Caco-2 (cell line): ENCODE measurements at places on chromosomes 1 and 21. TPM values are rescaled to one million over a fixed set of nuclear protein-coding genes. Genes with fewer than 3 reads are reported as not detected.

The TMOD4 gene
- total RNA-seq: 0.84 and 1.3 TPM in 2 replicates

The SLC45A1 gene
- total RNA-seq: 0.41 and 0.44 TPM in 2 replicates

The NCDN gene
- 12.8 and 14.1 TPM in 2 replicates for total RNA-seq

The PCAT6 gene
- total RNA-seq: 1.4 TPM in 1 of 2 replicates, not detected in the other

The VAV3 gene
- 0.57 and 0.93 TPM in 2 replicates for total RNA-seq

The TDRD5 gene
- total RNA-seq: 0.52 and 0.72 TPM in 2 replicates

The KCNE2 gene
- total RNA-seq: not detected in 2 replicates

GRCh38 chr1:6652986-6653385, 28.3 kb downstream of the THAP3 start:
- no peak for DNase-seq
- H3K27ac ChIP-seq: no peak overlapping the region
- no peaks in the 10 kb centered on the region for H3K27me3 ChIP-seq
- H3K36me3 ChIP-seq: peaks cover 1% of the 10 kb centered on the region; the same call in 1 of the 2 replicates
- H3K4me1 ChIP-seq: no peaks in the 10 kb centered on the region

DNA sequence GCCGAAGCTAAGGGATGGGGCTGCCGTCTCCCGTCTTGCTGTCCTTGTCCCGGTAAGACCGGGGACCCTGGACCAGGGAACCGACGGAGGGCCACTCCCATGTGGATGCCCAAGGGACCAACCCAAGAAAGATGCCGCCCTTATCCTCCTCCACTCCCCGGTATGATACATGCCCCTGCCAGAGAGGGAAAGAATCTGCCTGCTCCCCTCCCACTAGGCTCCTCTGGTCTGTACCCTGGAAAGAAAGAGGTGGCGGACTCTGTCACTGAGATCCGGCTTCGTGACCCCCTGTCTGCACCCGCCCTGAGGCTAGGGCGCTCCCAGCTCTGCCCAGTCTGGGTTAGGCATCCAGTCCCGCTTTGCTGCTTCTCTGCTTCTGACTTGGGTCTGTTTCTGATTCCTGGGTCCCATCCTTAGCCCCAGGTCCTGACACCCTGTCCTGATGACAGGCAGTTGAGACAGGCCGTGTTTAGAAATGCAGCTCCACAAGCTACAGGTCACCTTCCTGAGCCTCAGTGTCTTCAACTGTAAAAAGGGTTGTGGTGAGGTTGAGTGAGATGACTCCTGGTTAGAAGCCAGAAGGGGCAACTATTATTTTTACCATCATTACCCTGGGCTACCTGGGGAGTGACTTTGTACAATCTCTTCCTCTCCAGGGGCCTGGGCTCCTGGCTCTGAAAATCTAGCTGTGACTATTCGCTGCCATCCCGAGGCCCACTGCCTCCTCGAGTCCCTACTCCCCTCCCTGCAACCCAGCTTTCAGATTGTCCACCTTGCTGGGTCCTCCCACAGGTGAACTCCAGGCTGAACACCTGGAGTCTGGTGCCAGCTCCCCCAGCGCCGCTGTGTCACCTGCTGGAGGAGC, 3.7 kb downstream of the MATN1 start:
- H3K4me3 ChIP-seq: peak overlapping the region; percentile 75
- no peaks in the 10 kb centered on the region for H3K4me1 ChIP-seq
- peak; percentile 74 for DNase-seq

DNA sequence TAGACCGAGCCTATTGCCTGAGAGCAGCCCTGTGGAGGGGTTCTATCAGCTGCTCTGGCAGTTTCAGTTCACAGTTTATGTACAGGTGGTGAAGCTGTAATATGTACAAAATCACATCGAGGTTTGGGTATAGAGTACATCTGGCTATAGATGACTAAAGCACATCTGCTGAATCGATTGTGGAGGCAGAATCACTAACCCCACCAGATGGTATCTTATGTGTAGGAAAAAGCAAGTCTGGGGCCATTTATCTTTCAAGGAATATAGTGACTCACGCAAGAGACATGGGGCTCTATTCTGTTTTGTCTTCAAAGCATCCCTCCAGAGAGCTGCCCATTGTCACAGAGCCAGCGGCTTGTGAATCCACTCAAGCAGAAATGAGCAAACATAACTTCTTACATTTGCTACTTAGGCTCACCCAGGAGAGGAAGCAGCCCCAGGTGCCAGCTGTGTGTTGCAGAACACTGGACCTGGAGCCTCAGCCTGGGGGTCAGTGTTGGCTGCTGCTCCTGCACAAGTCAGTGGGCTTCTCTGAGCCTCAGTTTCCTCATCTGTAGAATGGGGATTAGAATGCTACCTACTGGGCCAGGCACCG, 21.3 kb downstream of the MIIP start:
- H3K27me3 ChIP-seq: no peaks in the 10 kb centered on the region
- H3K4me1 ChIP-seq: no peaks in the 10 kb centered on the region
- no peak for DNase-seq
- no peaks in the 10 kb centered on the region for H3K36me3 ChIP-seq
- H3K4me3 ChIP-seq: no peak overlapping the region

DNA sequence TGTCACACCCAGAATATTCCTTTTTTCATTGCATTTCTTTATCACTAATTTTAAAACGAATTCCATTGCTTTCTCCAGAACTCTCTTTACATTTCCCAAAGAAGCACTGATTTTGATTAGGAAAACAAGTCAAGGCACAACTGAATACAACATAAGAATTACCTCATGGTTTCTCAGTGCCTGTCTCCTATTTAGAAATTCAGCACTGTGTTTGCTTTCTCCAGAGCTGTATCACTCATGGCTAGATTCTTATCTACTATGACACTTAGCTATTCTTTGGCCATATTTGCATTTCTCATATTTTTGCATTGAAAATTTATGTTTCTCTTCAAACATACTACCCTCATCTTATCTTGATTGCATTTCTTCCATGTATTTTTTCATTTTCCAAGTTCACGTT, 1402.0 kb downstream of the MRPL39 start:
- no peak overlapping the region for H3K27ac ChIP-seq
- no peaks in the 10 kb centered on the region for H3K4me1 ChIP-seq
- no peak overlapping the region for H3K4me3 ChIP-seq
- no peaks in the 10 kb centered on the region for H3K36me3 ChIP-seq
- H3K27me3 ChIP-seq: no peaks in the 10 kb centered on the region

DNA sequence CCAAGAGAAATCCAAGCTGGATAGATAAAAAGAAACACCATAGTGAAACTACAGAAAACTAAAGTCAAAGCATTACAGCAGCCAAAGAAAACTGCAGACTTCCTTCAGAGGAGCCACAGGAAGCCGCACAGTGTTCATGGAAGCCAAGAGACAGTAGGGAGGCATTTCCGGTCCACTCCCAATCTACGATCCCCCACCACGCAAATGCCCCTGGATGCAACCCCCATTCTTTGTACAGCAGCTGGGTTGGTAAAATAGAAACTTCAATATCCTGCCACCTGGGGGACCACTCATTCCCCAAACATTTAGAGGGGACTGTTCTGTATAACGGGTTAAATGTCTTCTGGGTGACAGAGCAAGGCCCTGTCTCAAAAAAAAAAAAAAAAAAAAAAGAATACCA, 43.9 kb upstream of the TSPEAR start:
- no peak for DNase-seq
- H3K27me3 ChIP-seq: no peaks in the 10 kb centered on the region
- H3K4me3 ChIP-seq: no peak overlapping the region
- H3K36me3 ChIP-seq: no peaks in the 10 kb centered on the region

- H3K27me3 ChIP-seq: no peaks in the 10 kb centered on the region
- peaks cover 12% of the 10 kb centered on the region; the same call in 1 of the 2 replicates for H3K4me1 ChIP-seq
- no peaks in the 10 kb centered on the region for H3K36me3 ChIP-seq
- peak overlapping the region; percentile 98 for H3K27ac ChIP-seq
- peak overlapping the region; percentile 62 for H3K4me3 ChIP-seq
These were observed 941 bp upstream of the TBCE start for GRCh38 chr1:235366286-235366685.
